ENCODE measurements at places on chromosomes 12 and 14.

DNA sequence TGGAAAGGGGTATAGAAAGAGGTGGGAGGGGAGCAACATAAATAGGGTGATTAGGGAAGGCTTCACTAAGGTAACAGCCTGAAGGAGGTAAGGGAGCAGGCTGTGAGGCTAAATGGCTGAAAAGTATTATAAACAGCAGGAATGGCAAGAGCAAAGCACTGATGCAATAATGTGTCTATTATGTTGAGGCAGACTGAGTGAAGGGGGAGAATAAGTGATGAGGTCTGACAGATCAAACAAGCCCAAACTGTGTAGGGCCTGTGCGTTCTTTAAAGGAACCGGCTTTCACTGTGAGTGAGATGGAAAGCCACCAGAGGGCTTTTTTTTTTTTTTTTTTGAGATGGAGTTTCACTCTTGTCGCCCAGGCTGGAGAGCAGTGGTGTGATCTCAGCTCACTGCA is 6.7 kb upstream of the VCPKMT start:
- no peak for DNase-seq

GRCh38 chr14:102772781-102773570 is 4.3 kb upstream of the TRAF3 start:
- no peak for DNase-seq

DNA sequence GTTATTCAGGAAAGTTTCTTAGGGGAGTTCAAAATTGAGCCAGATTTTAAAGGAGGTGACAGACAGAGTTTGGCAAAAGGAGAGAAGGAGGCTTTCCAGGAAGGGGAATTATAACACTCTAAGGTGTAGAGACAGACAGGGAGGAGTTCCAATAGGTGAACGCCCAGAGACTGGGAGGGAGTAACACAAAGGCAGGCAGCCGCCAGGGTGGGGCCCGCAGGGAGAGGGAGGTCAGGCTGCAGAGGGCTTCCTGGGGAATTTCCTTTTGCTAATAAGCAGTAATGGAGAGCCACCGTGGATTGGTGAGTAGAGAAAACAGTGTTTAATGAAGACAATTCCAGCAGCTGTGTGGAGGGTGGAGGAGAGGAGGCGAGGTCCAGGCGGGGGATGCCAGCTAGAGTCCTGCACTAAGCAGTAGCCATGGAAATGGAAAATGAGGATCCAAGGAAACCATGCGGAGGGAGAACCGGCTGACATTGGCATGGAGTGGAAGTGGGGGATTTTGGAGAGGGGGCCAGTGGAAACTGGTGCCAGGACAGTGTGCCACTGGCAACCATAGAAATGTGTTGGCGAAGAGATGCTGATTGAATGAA is 22.2 kb downstream of the GRIN2B start:
- DNase-seq: no peak

- DNase-seq: no peak
Observed at GRCh38 chr12:120019938-120020337, 30.9 kb downstream of the BICDL1 start.

GRCh38 chr14:58796242-58797009 is 158.7 kb downstream of the DACT1 start:
- no peak for DNase-seq

DNA sequence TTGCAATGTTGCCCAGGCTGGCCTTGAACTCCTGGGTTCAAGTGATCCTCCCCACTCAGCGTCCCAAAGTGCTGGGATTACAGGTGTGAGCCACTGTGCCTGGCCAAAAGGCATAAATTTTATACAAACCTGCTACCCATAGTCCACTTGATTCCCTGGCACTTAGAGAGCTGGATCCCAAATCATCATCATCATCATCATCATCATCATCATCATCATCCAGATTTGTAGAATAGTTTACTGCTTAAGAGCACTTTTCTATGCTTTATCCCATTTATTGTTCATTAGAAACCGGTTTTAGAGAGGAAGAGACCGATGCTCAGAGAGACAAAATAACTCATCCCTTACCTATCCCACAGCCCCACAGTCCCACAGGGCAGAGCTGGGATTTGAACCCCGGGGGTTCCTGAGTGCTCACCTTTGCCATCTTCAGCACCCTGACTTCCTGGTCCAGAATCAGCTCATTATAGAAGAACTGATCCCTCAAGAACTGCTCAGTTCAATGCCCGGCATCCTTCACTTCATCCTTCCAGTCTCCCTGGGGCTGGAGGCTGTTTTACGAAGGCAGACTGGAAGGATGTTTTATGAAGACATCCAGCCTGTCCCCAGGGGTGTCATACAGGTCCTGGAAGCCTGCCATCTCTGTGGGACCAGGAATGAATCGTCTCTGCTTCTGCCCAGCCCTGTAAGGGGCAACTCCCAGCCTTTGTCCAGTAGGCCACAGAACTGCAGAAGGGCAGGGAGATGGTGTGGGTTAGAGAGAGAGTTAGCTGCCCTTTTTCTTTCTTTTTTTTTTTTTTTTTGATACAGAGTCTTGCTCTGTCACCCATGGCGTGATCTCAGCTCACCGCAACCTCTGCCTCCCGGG is 20.2 kb upstream of the OASL start:
- no peak for DNase-seq

GRCh38 chr12:64671681-64672080 is 61.4 kb downstream of the RASSF3 start:
- DNase-seq: no peak

DNA sequence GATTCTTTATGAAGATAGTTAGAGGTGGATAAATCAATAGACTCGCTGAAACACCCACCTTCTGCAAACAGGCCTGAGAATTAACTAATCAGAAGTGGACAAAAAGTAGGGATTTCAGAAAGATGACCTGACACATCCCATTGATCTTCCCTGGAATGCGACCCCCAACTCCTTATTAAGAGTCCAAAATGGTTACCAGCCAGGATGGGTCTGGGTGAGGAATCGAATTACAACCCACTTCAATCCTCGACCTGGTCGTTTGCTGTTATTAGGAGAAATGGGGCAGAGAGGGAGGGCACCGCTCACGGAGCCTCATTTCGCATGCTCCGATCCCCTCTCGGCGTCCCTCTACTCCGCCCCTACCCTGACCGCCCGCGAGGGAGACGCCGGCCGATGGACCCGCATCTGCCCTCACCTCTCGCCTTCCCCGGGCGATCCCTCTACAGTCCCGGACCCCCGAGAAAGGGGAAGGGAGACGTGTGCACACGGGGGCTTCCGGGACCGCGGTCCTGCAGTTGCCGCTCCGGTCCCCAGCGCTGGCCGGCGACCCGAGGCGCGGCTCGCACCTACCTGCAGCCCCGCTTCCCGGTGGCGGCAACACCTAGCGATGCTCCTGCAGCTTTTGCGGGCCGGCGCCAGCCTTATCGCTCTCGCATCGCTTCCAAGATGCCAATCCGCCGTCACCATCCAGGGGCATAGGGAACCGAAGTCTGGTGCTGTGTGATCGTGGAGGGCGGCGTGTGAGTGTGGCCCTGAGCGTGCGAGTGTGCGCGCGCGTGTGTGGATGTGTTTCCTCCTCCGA is 69.3 kb upstream of the USP15 start:
- no peak for DNase-seq

GRCh38 chr12:124656947-124657434 is 89.6 kb upstream of the NCOR2 start:
- DNase-seq: no peak

GRCh38 chr14:91396013-91396660 is 21.5 kb downstream of the CCDC88C start:
- DNase-seq: no peak

DNA sequence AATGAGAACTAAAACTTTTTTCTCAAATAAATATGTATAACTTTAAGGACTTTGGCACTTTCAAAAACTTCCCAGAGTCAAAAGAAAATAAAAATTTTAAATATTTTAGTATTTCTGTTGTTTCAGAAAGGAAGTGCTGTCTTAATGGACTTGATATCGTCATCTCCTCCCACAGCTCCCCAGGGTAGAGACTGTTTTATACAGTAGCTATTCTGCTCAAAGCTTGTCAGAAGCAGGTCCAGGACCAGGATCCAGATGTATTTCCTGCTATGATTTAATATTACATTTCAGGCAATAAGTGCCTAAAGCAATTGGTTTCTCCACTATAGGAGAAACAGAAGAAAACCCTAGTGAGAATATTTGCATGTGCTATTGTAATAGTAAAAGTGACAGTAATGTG is 218.5 kb upstream of the G2E3 start:
- DNase-seq: no peak

DNA sequence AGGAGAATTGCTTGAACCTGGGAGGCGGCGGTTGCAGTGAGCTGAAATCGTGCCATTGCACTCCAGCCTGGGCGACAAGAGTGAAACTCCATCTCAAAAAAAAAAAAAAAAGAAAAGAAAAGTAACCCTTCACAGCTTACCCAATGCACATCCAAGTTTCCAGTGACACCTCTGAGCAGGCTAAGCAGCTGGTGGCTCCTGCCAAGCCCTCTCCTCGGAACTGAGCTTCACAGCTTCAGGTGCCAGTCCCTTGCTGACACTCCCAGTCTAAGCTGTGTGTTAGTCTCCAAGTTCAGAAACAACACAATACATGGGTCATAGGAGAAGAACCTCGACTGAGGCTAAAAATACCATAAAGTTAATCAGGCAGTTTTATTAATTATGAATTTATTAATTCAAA is 7.9 kb downstream of the CD9 start:
- no peak for DNase-seq

- no peak for DNase-seq
Observed at GRCh38 chr12:23813206-23813605, 136.3 kb downstream of the SOX5 start.

Data from NCI-H2029 treated with DMSO at 0.1 percent for 48 hours (cell line).